ENCODE measurements at places on chromosomes 7 and 10.

DNA sequence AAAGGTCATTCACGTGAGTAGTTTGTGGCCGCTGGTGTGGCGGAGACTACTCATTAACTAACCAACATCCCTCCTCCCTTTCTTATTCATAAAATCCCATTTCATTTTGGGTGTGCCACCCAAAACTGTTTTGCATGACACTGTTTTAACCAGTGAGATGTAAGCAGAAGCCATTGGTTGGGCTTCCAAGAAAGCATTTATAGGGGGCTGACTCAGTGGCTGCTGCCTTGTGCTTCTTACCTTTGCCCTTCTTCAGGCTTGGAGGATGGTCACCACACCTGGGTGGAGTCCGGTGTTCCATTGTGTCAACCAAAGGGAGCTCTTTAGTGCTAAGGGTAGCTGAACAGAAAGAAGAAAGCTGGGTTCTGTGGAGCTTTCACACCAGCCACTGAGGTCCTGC is 37.2 kb upstream of the EPC1 start:
- no peak for DNase-seq

GRCh38 chr10:42933448-42934340 is 143.2 kb upstream of the RET start:
- peak; percentile 44 for DNase-seq

DNA sequence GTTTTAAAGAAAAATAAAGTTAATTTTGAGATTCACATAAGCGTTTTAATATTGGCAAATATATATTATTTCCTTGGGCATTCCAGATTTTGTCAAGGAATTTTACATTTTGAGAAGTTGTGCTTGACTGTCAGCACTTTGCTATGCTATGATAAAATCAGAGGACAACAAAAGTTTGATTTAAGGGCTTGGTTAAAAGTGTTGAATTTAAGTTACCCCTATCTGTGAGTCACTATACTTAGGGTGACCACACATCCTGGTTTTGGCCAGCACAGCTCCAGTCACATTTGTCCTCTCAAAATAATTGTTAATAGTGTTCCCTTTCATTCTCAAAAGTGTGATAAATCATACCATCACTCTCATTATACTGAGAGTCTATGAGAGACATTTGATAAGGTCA is 34.2 kb upstream of the ANK3 start:
- no peak for DNase-seq

- DNase-seq, result no peak
These were observed 42.0 kb downstream of the GOLGA7B start for GRCh38 chr10:97891497-97892167.

- DNase-seq, result peak; percentile 75
These were observed at the start of gene AMPH for GRCh38 chr7:38630720-38631673. TSS of gene AMPH (minus strand) at chr7:38631373. CDS start at chr7:38631351, 22 bp downstream.

GRCh38 chr7:29285444-29285793 is 90.8 kb downstream of the CHN2 start:
- DNase-seq, result no peak

DNA sequence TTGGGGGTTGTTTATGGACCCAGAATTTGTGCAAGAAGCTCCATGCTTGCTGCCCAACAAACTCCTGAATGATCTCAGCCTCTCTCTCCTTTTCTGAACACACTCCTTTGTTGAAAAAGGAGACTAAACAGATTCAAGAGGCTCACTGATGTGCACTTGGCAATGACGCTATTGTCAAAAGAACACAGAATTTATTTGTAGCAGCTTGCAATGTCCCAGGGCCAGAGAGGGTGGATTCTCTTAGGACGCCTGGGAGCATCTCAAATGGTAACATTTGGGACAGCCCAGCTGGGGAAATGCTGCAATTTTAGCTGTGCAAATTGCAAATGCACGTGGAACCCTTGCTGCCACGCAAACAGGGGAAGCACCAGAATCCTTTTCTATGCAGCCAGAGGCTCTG is 79.9 kb downstream of the GPR26 start:
- peak; percentile 13 for DNase-seq

- DNase-seq, result no peak
These were observed 97.8 kb upstream of the DDC start for GRCh38 chr7:50662996-50663395.

- DNase-seq, result no peak
These were observed 29.6 kb upstream of the ATXN7L1 start for GRCh38 chr7:105905910-105906568.

DNA sequence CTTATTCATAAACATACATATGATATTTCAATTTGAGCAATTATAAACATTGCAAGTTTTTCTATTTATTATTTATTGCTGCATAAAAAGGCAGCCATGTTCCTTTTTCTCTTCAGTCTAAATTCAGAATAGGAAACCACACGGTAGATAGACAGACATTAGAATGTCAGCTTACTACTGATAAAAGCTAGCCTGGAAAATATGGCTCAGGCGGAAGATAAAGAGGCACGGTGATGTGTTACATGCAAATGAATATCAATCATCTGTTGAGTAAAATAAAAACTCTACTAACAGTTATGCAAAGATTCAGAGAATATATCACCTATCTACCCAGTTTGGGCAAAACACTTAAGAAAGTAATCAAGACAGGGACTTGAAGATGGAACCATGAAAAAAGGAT is 73.5 kb upstream of the PDSS1 start:
- DNase-seq, result no peak

DNA sequence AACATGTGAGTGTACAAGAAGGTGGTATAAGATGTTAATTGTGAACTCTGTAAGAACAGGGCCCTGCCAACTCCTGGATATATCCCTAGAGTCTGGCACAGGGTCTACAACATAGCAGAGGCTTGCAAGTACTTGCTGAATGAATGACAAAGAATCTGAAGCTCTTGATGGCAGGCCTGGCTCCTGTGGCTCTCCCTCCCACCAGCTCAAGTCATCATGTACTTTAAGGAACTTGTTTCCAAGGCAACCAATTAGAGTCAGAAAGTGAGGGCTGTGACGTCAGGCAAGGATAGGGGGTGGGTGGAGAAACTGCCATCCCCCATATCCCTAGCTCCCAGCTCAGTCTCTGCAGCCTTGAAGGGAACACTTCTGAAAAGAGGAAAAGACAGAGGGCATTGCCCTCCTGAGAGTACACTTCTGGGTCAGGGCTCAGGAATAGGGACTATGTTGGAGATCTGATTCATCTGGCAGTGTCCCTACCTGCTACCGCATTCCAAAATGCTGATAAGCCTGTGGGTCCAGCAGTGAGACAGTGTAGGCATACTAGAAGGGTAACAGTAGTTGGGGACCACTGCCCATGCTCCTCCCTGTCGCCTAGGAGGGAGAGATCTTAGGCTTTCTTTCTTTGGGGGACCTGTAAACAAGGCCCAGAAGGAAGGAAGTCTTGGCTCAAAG is 34.6 kb upstream of the BTRC start:
- peak; percentile 62 for DNase-seq

DNA sequence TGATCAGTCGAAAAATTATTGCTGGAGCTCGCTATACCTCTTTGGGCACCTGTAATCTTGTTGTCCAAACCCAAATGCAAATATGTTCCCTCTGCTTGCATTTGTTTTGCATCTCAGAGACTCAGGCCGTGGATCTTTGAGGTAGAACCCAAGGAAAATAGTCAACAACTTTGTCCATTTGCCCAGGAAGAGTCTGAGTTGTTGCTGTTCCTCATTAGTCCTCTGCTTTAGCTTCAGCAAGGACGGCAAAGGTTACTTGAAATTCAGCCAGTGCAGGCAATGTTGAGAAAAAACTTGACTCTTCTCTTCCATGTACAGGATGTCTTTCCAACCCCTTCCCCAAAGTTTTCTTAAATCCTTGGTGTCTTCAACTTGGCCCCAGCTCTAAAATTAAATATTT is 45.8 kb downstream of the PDK4 start:
- DNase-seq, result no peak

GRCh38 chr10:100562008-100562672 is 26.4 kb downstream of the HIF1AN start:
- DNase-seq, result peak; percentile 76

- no peak for DNase-seq
These were observed 44.1 kb upstream of the GDF10 start for GRCh38 chr10:47255866-47256265.

DNA sequence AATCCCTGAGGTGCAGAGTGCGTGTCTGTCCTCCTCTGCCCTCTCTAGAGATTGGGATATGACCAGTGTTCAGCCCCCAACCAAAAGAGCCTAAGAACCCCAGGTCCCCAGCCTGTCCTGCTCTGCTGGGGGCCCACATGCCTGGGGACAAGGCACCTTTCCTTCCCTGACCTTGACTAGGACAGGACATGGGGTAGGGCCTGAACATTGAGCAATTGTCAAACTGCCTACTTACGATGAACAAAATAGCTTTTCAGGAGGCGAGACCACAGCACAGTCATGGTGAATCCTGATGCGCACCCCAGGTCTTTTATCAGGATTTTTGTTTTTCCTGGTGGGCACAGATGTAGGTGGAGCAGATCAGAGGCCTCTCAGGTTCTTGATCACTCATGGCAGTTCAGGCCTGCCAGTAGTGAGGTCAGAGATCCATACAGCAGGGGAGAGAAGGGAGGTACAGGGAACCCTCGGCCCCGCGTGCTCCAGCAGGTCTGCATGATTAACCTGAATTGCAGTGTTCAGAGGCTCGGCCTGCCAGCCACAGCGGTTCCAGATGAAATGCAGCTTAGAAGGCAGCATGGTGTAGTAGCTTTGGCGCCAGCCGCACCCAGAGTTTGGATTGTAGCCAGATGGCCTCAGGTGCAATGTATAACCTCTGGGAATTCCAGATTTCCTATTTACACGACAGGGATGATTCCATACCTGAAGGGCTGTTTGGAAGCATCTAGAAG is 191.3 kb downstream of the CUX1 start:
- DNase-seq, result no peak

GRCh38 chr10:71346731-71347130 is 27.7 kb downstream of the SLC29A3 start:
- DNase-seq, result no peak

GRCh38 chr10:52573347-52573746 is 199.2 kb downstream of the MBL2 start:
- no peak for DNase-seq

- DNase-seq, result no peak
These were observed 80.4 kb downstream of the WDFY4 start for GRCh38 chr10:48765039-48765438.

- DNase-seq, result no peak
These were observed 40.4 kb downstream of the BAMBI start for GRCh38 chr10:28717656-28718201.

- DNase-seq, result no peak
These were observed 636.2 kb upstream of the ANKRD30A start for GRCh38 chr10:36489181-36489580.

GRCh38 chr7:128100949-128101713 is 69.9 kb upstream of the LRRC4 start:
- no peak for DNase-seq

- no peak for DNase-seq
These were observed 91.0 kb downstream of the ELFN1 start for GRCh38 chr7:1761097-1761496.

GRCh38 chr10:15043674-15044073 is at the start of gene OLAH:
TSS of gene OLAH (plus strand) at chr10:15043943. CDS start at chr10:15047289, 3,346 bp downstream.
- DNase-seq, result no peak

DNA sequence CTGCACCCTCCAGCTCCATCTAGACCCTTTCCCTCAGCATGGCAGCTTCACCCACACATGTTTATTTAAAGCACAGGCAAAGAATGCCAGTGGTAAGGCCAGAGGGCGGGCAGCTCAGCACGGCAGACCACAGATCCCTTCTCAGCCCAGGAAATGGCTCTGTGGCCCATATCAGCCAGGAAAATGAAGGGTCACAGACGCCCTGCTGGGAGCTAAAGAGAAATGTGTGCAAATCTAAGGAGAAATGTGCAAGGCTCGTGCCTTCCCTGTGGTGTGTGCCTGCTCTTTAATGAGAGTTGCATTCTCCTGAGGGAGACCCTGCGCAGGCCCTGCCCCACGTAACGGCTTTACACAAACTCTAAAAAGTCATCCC is 23.0 kb downstream of the PTPRN2 start:
- DNase-seq, result no peak

- no peak for DNase-seq
These were observed 98.5 kb downstream of the CABCOCO1 start for GRCh38 chr10:61760943-61761824.

DNA sequence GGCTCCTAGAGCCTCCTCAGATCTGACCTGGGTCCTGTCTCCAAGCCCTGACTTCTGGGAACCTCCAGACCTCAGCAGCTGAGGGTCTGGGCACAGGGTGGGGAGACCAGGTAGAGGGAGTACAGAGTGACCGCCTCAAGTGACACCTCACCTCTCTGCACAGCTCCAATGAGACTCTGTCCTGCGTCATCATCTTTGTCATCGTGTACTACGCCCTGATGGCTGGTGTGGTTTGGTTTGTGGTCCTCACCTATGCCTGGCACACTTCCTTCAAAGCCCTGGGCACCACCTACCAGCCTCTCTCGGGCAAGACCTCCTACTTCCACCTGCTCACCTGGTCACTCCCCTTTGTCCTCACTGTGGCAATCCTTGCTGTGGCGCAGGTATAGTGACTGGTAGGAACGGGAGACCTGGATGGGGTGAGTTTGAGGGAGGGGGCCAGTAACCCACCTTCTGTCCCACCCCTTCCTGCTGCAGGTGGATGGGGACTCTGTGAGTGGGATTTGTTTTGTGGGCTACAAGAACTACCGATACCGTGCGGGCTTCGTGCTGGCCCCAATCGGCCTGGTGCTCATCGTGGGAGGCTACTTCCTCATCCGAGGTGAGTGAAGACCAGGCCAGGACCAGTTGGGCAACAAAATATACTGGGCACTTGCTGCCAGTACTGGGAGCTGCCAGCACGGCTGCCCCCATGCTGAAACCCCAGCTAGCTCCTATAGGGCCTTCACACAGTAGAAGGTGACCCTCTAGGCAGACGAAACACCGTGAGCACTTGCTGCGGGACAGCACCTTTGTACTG is 17.8 kb downstream of the SMO start:
- no peak for DNase-seq

DNA sequence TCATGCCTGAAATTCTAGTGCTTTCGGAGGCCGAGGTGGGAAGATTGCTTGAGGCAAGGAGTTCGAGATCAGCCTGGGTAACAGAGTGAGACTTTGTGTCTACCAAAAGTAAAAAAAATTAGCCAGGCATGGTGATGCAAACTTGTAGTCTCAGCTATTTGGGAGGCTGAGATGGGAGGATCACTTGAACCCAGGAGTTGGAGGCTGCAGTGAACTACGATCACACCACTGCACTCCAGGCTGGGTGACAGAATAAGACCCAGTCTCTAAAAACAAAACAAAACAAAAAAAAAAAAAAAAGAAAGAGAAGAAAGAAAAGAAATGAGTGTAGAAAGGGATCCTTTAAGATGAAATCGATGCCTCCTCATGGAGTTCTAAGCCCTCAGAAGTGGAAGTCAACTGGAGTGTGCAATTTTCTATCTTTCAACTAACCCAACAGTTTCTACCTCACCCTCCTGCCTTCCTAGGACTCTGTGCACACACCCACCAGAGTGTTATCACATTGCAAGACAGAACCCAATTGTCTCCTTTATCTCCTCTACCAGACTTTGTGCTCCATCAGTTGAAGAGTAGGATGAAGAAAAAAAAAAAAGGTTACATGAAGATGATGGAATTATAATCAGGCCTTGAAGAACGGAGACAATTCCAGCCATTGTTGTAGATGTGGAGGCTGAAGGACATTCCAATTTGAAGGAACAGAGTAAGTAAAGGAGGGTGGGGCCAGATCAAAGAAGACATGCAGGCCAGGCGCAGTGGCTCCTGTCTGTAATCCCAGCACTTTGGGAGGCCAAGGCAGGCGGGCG is 26.9 kb downstream of the NYAP1 start:
- DNase-seq, result no peak

- DNase-seq, result no peak
These were observed 130.9 kb downstream of the BMPER start for GRCh38 chr7:34036051-34036920.

Measured in Ammon's horn (tissue), 1 donor.